ENCODE measurements at places on chromosomes 6 and 20.

- no peak for DNase-seq
These were observed 284.2 kb upstream of the CHD6 start for GRCh38 chr20:41902346-41902745.

- no peak for DNase-seq
These were observed 68.8 kb downstream of the TSHZ2 start for GRCh38 chr20:53040693-53041589.

DNA sequence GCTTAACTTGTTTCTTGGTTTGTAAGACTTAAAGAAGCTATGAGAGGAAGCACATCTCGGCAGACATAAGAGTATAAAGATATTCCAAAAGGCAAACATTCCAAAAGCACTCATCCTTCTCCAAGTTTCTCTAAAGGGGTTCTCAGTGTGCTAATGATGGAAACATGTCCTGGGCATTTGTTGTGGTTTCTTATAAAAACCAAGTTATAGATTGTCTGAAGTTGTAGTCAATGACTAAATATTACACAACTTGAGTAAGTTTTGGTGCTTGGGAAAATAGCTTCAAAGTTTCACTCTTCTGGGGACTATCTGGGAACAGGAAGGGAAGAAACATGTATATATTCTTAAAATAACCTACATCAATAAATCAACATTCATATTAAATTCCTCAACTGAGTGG is 128.3 kb upstream of the TBX18 start:
- DNase-seq = no peak

DNA sequence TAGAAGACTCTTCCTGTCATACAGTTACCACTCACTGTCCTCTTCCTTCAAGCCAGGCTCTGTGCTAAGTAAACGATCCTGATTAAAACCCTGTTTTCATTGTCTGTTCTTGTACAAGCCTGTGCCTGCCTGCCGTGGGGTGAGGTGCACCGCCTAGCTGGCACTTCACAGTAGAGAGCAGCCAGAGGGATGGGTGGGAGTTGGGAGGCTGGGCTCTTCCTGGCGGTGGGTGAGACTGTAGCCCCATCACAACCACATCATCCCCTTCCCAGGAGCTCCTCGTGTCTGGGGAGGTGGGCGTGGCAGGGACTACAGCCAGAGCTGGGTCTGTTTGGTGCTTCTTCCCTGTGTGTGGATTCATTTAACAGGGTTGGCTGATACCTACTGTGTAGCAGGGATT is 382.0 kb downstream of the TAF4 start:
- DNase-seq = no peak

DNA sequence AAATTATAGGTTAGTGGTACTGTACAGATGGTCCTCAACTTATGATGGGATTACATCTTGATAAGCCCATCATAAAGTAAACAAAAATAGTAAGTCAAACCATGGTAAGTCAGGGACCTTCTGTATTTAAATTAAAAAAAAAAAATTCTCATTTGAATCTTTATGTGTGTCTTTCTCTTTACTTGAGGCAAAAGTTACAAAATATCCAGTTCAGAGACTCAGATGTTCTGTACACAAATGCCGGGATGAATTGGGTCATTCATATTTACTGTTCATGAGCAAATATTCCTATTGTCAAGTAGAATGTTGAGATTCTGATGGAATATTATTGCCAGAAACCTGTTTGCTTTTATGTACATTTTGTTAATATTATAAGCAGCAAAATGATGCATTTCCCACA is 13.4 kb downstream of the PHACTR2 start:
- DNase-seq = no peak

DNA sequence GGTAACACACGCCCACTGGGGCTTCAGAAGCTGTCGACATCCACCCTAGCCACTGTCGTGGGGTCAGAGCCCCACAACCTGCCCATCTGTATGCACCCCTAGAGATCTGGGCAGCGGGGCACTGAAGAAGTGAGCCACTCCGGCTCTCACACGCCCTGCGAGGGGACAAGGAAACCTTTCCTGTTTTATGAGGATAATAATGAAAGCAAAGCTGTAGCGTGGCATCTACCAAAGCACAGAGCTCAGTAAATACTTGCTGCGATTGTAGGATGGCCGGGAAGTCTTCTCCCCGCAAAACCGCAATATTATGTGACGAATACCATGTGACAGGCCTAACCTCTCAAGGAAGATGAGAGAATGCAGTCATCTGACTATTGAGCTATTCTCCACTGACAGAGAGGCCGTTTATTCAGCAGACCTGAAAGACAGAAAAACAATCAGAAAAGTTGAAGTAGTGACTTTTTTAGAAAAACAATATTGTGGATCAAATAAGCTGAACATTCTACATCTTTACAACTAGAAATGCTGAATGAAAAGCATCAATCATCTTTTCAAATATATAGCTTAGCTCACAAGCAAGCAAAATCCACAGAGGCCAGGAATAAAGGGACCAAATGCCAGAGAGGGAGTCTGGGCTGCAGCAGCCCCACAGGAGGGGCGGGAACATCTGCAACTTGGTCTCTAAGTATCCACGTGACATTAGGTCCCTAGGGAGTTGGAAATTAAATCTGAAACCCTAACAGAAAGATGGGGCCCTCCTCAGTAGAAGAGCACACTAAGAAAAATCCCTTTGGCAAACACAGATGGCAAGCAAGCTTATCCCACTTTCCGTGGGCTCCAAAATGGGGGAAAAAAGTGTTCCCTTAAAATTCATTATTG is 207.8 kb downstream of the TTLL2 start:
- DNase-seq = no peak

GRCh38 chr20:12748359-12748994 is 260.3 kb upstream of the SPTLC3 start:
- no peak for DNase-seq

- DNase-seq = peak; percentile 42
These were observed 16.1 kb upstream of the SERPINB1 start for GRCh38 chr6:2857580-2858337.

- DNase-seq = no peak
These were observed 21.7 kb downstream of the BMP7 start for GRCh38 chr20:57244627-57245214.

GRCh38 chr20:21048841-21049273 is 57.3 kb downstream of the LINC00237 start:
- DNase-seq = peak; percentile 29

DNA sequence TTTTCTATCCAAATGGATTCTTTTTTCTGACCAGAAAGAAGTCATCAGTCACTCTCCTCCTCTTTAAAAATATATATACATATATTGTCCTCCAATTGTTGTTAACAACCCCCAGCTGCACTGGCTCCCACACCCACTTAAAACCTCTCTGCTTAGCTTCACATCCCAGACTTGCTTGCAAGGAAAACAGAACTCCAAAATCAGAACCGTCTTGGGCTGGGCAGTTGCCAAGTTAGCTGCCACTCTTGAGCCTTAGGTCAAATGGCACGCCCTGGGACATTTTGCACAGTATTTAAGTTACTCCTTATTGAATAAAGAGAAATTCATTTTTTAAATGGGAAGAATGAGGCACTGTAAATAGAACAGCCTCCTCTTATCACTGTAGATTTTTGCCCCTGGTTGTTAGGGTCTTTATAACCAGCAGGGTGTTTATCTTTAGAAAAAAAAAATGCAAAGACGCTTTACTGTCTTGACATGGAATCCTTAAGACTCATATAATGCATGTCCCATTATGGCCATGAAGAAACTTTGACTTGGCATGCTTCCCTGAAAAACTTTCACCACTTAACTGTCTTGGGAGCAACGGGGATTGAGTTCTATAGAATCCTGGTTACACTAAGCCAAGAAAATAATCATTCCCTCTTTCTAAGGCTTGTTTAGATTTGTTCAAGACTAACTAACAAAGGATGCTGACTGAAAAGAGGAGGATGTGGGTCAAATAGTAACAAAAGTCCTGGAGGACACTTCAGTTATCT is 204.5 kb downstream of the ISM1 start:
- no peak for DNase-seq

DNA sequence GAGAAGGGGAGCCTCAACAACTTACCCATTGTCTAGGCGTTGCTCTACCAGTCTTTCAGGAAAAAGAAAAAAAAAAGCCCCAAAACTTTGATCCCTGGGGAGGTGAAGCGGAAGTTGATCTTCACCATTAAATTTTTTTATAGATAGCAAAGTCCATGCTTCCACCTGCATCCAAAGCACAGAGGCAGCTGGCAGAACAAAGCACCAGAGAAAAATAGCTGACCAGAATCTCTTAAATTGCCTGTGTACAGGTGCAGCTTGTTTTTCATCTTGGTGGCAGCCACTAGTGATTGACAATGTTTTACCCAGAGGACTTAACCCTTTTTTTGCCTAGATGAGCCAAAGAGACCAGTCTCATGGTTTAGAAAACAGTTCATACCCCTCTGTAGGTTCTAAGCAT is 86.0 kb downstream of the MYB start:
- no peak for DNase-seq

DNA sequence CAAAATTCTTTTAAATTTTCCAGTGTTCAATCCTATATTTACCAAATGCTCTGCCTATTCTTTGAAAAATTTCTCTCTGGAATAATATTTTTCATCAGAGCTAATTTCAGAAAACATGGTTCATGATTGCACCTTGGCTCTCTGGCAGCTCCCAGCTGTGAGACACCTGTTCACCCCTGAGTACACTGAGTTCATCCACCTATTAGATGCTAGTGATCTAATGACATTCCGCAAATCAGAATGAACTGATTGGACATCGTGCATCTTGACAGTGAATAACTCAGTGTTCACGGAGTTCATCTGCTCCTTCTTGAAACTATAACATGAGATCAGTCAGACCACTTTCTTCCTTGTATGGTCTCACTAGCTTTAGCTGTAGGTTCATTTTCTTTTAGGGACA is 3.9 kb upstream of the SHPRH start:
- no peak for DNase-seq

- DNase-seq = no peak
These were observed 14.6 kb downstream of the RPS6KA2 start for GRCh38 chr6:166612471-166612881.

- no peak for DNase-seq
These were observed 33.2 kb downstream of the COL21A1 start for GRCh38 chr6:56214041-56214702.
